ENCODE measurements at places on chromosomes 13 and 19.

DNA sequence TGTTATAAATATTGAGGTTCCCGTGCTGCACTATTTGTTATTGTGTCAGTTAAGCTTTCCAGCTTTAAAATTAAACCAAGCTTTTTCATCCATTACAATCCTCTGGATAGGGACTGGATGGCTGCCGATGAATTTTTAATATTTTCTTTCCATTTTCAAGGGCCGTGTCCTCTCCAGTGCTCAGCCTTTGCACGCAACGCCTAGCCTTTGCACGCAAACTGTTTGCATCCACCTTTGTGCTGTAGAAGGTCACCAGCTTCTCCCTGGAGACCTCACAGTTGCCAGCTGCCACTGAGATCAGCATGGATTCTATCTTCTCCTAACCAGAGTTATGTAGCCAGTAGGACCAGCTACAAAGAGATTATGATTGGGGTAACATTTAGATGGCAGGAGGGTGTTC, 240.5 kb downstream of the SLC7A1 start:
- no peak for DNase-seq

DNA sequence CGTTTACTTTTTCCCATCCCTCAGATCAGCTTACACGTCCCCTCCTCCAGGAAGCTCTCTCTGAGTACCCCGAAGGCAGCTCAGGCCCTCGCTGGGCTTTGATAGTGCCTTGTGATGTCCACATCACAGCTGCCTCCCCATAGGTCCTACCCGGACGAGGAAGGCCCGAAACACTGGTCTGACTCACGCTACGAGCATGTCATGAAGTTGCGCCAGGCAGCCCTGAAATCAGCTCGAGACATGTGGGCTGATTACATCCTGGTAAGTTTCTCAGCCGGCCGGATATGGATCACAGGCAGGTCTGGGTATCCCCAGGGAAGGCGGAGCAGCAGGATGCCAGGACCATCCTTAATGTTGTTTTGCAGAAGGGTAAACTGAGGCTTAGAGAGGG, 4.8 kb downstream of the COLGALT1 start:
- DNase-seq = no peak

DNA sequence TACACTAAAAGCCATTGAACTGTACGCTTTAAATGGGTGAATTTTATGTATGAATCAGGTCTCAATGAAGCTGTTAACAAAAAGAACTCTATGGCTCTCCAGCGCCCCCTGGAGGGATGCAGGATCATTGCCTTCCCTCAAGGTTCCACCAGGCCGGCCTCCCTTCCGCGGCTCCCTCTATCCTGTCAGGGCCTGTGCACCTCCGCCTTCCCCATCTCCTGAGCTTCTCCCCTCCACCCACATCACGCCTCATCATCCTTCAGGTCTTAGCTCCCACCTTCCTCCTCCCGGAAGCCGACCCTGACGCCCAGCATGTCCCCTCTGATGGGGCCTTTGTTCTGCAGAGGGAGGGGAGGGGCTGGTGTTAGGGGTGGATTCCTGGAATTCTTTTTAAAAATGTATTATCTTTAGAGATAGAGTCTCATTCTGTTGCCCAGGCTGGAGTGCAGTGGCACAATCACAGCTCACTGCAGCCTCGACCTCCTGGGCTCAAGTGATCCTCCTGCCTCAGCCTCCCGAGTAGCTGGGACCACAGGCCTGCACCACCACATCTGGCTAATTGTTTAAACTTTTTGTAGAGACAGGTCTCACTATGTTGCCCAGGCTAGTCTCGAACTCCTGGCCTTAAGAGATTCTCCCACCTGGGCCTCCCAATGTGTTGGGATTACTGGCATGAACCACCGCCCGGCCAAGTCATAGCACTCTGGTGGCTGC, 27.7 kb downstream of the MEIS3 start:
- peak; percentile 78 for DNase-seq

DNA sequence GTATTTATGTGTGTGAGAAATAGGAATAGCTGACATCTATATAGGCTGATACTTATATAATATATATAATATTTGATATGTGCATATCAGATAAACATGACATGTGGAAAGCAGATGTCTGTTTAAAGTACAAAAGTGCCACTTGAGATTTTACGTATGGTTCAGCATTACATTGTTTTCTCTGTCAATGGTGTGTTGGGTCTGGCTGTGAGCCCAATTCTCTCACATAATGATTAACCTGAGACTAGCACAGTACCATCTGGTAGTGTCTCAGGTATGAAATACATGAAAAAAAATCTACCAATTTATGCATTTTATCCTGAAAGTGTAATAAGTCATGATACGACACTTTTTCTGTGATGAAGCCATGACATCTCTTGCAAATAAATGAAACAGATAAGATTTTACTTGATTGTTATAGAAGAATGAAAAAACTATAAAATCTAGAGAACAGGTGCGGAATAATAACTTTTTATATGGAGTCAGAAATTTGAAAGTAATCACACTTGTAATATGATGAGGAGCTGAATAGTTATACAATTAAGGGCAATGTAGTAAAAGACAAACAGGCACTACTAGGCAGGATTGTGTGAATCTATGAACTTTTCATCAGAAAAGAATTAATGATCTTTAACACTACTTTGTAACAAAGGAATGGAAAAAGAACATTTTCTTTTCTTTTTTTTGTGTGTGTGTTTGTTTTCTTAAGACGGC, 1405.0 kb downstream of the OLFM4 start:
- DNase-seq = no peak

DNA sequence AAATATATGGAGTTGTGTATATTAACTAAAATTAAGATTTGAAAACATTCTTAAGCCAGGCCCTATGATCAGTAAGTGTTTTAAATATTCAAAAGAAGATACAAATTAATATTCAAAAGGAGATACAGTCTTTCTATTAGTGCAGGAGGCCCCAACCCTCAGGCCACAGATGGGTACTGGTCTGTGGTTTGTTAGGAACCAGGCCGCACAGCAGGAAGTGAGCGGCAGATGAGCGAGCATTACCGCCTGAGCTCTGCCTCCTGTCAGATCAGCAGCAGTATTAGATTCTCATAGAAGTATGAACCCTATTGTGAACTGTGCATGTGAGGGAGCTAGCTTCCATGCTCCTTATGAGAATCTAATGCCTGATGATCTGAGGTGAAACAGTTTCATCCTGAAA, 232.9 kb downstream of the FOXO1 start:
- DNase-seq = no peak

DNA sequence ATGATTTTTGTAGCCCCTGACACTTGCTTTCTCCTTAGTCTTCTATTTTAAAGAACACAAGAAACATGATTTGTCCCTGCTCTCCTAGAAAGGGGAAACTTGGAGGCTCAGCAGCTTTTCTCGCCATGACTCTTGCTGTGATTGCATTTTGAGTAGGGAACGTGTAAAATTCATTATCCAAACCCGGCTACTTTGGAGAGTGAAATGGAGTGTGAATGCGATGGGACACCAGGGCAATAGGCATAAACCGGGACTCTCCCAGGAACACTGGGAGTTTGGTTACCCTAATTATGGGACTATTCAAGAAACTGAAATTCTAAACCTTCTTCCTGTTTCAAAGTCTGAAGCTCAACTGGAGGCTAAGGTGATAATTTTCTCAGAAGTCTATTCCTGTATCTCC, 181.7 kb upstream of the RFC3 start:
- DNase-seq = no peak

GRCh38 chr13:66886264-66886663, 343.9 kb downstream of the PCDH9 start:
- peak; percentile 3 for DNase-seq

DNA sequence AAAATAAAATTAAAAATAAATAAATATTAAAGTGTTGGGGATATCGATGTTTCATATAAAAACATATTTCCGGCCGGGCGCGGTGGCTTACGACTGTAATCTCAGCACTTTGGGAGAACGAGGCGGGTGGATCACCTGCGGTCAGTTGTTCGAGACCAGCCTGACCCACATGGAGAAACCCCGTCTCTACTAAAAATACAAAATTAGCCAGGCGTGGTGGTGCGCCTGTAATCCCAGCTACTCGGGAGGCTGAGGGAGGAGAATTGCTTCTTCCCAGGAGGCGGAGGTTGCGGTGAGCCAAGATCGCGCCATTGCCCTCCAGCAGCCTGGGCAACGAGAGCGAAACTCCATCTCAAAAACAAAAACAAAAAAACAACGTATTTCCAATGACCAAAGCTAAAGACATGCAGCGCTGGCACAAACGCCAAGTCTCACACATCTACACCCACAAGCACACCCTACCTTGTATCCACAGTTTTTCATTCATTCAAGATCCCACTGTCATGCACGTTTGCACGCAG, 907 bp downstream of the ZNF569 start:
- no peak for DNase-seq

- DNase-seq = no peak
Observed at GRCh38 chr19:34995551-34995950, 4.6 kb upstream of the GRAMD1A start.

GRCh38 chr13:97256343-97256783, 34.2 kb downstream of the MBNL2 start:
- DNase-seq = no peak

- no peak for DNase-seq
Observed at GRCh38 chr13:102261316-102261715, 140.5 kb downstream of the FGF14 start.

DNA sequence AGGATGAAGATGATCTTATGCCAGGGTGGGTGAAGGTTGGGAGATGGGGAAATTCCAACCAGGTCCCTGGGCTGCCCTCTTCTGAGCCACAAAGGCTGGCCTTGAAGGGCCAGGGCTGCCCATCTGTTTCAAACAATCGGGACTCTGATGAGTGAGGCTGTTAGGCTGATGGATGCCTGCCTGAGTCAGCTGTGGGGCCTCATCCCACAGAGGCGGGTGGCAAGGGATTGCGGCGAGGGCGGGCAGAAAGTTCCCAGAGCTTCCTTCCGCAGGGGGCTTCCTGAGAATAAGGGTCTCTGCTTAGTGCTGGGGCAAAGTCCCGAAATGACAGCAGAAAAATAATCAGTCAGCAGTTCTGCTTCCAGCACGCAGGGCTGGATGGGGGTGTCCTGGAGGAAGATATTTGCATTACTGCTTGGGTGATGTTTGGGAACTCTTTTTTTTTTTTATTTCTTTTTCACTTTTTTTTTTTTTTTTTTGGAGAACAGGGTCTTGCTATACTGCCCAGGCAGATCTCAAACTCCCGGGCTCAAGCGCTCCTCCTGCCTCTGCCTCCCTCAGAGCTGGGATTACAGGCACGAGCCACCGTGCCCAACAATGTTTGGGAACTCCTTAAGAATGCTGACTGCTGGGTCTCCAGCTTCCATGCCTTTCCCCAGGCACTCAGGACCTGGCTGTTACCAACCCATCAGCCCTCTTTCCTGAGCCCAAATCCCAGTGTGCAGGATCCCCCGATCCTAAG, 14.1 kb downstream of the SH3GL1 start:
- DNase-seq = no peak

GRCh38 chr13:59270327-59270726, 893.4 kb downstream of the DIAPH3 start:
- no peak for DNase-seq

GRCh38 chr19:9839415-9839814, 4.3 kb downstream of the PIN1 start:
- no peak for DNase-seq

DNA sequence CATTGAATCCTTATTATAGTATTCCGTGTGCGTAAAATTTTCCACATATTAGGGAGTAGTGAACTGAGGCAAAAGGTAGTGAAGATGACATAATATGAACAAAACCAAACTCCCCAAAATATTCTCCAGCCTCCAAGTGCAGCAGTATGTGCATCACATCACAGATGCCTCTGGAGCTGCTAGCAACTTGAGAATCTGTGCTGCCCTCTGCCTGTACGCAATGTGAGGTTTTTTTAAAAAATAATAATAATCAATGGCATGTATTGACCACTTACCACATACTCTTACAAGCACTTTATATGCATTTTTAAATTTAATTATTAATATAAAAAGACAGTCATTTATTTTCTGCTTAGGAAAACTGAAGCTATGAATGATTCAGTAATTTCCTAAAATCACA, 583.0 kb upstream of the SPRY2 start:
- DNase-seq = peak; percentile 36

GRCh38 chr19:34246340-34246739, 8.0 kb upstream of the GARRE1 start:
- DNase-seq = peak; percentile 54

DNA sequence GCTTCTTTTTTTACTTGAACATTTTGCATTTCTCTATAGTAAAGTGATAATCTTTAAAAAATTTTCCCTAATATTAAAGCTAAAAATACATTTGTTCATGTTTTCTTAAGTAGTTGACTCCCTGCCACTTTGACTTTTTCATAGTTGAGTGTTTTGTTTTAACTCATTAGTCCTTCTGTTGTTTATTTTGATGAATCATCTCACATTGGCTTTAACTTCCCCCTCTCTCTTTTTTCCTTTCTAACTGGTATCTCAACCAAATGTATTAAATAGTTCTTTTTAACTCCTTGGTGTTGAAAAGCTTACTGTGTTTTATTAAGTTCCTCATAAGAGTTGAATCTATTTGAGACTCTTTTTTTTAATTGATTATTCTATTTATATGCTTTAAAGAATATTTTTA, 2.8 kb downstream of the TNFSF13B start:
- DNase-seq = no peak

GRCh38 chr13:20074966-20075365, 85.9 kb downstream of the GJA3 start:
- no peak for DNase-seq

- peak; percentile 81 for DNase-seq
Observed at GRCh38 chr13:44818428-44818827, 170.8 kb downstream of the NUFIP1 start.

- no peak for DNase-seq
Observed at GRCh38 chr13:21218351-21219035, 42.0 kb downstream of the MRPL57 start.

GRCh38 chr19:54114340-54115108, 933 bp downstream of the TFPT start:
- peak; percentile 29 for DNase-seq

DNA sequence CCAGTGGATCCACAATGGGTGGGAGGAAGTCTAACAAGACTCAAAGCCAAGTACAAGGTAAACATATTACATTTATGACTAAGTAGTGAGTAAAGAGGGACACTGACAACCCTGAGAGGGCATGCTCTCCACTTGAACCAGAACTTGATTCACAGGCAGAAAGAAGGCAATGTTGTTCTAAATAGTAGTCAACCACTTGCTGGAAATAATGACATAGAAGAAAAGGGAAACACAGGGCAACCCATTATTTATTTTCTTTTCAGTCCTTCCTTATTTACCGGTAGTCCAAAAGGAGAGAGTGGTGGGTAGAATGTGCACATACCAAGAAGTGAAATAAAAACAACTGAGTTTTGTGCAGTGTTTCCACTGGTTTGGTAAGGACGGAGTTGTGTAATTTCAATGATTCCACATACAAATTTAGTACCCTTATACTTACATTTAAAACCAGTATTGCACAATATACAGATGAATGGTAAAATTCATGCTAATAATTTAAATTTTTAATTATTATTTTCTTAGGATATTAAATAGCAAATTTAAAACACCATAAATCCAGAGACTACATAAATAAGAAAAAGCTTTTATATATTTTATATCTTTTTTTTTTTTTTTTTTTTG, 65.9 kb downstream of the ENOX1 start:
- DNase-seq = no peak

DNA sequence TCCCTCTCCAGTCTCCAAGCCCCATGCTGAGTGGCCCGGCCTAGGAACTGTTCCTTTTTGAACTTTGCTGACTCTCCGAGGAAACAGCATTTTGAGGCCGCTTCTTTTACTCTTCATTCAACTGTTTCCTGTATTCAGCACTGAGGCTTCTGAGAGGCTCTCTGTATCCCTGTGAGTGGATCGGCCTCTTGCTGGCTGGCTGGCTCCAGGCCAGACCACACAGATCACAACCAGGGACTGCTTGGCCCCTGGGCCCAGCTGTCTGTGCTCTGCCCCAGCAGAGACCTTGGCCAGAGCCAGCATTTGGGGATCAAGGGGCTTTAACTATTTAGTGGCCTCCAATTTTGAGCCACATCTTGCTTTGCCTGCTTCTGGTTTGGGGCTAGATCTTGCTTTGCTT, 75.6 kb upstream of the KL start:
- DNase-seq = no peak
